ENCODE measurements at places on chromosomes 11 and 22. TPM values are rescaled to one million over a fixed set of nuclear protein-coding genes. Genes with fewer than 3 reads are reported as not detected.

Gene HBG2
- total RNA-seq, result 2.1 TPM

Gene GTSE1
- total RNA-seq, result 0.25 TPM

Gene OR2AG2
- 0.92 TPM for total RNA-seq

Gene LAMTOR1
- total RNA-seq, result 65.0 TPM

Gene KIRREL3
- 36.8 TPM for total RNA-seq

Gene MN1
- 7.9 TPM for total RNA-seq

Gene FAT3
- total RNA-seq, result 50.2 TPM

Gene OR51I1
- not detected for total RNA-seq

Gene RFPL1
- not detected for total RNA-seq

Gene MMP27
- not detected for total RNA-seq

Gene ADM2
- not detected for total RNA-seq

Gene CTSW
- total RNA-seq, result 0.32 TPM

Gene SORL1
- 245 TPM for total RNA-seq

Gene C22orf23
- 0.93 TPM for total RNA-seq

Gene LRRC10B
- total RNA-seq, result 7.0 TPM

Gene SERHL2
- 3.5 TPM for total RNA-seq

Gene CD248
- total RNA-seq, result 1.3 TPM

Gene P4HA3
- total RNA-seq, result not detected

Gene BTG4
- total RNA-seq, result not detected

Data from dorsolateral prefrontal cortex (tissue), 122 donors.